ENCODE measurements at places on chromosomes 11 and 22.

- no peak for DNase-seq
Observed at GRCh38 chr22:26194877-26195276, 25.6 kb downstream of the SEZ6L start.

DNA sequence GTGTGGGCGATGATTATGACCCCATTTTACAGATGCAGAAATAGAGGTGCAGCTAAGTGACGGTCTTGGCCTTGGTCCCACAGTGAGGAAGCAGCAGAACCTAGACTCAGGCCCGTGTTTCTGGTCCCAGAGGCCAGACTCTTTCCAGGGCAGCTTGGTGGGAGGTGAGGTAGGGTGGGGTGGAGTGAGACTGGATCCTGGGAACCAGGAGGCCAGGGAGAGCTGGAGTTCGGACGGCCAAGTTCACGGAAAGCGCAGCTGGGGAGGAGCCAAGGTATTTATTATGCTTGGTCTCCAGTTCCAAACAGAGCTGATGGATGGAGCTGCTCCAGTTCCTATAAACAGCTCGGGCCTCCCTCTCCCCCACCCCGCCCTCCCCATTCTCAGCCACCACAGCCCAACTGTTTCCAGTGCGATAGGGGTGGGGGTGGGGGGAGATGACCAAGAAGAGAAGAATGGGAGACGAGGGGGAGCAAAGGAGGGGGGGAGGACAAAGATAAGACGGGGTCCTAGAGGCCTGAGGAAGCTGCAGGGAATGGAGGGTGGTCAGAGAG, 16.2 kb downstream of the LRRC32 start:
- no peak for DNase-seq

DNA sequence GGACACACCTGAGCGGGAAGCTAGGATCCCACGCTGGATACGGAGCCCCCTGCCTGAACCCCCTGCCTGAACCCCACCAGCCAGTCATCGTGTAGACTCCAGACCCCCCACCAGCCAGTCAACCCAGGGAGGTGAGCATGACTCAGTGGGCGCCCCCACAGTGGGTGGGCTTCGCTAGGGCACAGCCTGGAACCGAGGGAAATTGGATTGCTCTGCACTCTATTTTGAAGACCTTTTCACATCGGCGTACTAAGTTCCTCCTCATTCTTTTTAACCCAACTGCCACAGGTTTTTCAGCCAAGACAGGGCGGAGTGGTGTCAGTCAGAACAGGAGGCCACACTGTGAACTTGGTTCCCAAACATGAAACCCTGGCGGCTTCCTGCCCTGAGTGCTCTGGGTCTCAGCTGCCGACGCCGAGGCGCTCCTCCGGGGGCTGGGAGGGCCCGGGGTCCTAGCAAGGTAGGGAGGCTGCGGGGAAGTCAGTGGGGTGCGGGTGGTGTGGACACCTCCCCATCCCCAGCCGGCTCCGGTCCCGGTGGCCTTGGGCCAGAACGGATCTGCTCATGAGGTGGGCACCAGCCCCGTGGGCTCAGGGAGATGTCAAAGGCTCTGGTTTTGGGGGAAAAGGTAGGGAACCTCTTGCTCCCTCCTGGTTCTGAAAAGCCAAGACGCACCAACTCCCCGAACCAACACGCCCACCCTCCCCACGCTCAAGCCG, 57.0 kb downstream of the BRD1 start:
- DNase-seq = no peak

DNA sequence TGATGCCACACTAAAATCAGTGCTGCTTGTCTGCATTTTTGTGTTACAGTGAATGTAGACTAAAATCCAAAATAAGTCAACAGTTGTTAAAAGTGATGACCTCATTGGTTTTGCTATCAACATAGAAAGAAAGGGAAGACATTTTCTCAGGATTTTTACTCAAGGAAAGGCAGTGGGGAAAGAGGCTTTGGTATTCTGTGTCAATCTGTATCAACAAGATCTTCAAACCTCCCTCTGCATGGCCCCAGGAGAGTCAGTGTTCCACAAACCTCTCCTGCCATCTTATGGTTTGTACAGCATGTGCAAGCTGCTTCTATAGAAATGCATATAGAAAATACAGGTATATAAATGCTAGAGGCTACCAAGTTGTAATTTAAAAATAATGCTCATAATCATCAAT, 13.8 kb upstream of the OR51M1 start:
- no peak for DNase-seq

- no peak for DNase-seq
Observed at GRCh38 chr11:1307163-1307870, 2.1 kb downstream of the TOLLIP start.

DNA sequence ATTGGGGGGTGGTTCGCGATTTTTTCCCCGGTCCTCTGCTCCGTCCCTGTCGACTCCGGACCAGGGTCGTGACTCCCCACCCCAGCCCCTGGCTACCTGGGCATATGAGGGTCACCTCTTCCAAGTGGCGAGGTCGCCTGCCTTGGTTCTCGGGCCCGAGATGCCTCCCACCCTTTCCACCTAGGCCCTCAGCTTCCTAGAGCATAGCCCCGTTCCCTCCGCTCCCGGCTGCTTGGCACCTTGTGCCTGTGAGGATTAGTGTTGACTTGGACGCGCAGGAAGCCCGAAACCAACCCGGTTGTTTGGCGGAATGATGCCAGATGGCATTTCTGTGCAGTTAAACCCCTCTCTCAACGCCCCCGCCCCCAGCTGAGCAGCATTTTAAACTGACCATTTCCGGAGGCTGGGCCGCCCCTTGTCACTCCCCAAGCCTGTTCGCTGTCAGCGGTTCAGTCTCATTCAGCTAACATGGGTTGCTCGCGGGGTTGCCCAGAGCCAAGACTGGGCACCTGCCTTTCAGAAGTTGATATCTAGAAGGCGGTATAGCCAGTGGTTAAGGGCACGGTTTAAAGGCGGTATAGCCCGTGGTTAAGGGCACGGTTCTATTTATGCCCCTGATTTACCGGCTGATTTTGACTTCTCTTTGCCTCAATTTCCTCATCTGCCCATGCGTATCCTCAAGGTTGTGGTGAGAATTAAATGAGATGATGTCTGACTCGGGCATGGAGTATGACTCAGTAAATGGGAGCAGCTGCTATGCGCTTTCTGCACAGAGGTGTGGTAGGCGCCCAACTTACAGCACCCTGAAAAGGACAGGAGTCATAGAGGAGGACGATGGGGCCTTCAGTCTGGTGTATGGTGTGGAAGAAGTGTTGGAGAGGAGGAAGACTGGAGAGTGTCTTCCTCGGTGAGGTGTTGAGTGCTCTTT, 639 bp downstream of the INCENP start:
- DNase-seq = no peak

- DNase-seq = no peak
Observed at GRCh38 chr11:117090111-117090706, 8.0 kb downstream of the SIK3 start.

- DNase-seq = no peak
Observed at GRCh38 chr11:99865951-99866350, 821.1 kb upstream of the ARHGAP42 start.

DNA sequence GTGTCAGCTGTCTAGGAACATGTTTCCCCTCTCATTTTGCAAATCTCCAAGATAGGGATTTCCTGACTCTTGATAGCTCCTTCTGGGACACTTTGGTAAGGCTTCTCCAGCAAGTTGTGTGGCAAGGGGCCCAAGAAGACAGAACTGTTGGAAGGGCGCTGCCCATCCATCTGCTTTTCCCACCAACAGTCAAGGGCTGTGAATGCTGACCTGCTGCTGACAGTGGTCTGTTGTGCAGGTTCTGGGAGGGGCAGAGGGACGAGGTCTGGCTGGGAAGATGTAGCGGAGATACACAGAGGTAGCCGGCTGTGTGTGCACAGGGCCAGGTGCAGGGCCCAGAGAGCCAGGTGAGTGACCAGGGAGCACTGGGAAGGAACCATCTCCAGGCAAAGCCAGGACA, 12.2 kb downstream of the BCR start:
- no peak for DNase-seq

All from SHP77 (cell line).